Midbrain (tissue), 1 donor: ENCODE measurements at places on chromosomes 6 and 20.

DNA sequence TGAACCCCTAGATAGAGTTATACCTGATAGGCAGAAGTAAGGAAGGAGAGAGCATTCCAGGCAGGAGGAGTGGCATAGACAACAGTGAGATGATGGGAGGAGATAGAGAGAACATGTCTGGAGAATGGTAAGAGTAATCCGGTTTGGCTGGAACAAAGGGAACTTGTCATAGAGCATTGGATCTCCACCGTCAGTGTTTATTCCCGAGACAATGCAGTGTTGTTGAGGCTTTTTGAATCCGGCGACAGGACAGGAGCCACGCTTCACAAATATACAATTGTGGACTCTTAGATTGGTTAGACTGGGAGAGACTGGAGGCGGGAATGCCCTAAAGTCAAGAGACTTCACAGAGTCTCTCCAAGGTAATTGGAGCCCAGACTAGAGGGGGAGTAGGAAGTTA, 119.8 kb downstream of the ANKS1A start:
- DNase-seq = peak; percentile 83

GRCh38 chr6:136969930-136970329, 47.8 kb downstream of the SLC35D3 start:
- DNase-seq = no peak

DNA sequence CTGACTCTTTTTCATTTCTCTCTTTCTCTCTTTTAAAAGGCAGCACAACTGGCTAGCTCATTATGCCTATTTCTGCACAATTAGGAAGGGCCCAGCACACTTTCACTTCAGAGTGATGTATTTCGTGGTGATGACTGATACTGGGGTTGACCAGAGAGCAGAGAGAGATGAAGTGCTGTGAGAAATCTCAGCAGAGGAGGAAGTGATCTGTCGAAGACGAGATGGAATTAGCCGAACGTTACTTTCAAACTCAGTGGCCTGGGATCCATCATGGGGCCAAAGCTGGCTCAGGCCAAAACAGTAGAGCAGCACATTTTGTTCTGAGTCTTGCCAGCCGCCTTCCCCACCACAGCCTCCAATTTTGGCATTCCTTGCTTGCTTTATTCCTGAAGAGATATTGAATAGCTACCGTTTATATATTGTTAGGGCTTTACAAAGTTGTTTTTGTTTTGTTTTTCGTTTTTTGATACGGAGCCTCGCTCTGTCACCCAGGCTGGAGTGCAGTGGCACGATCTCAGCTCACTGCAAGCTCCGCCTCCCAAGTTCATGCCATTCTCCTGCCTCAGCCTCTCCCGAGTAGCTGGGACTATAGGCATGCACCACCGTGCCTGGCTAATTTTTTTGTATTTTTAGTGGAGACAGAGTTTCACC, 213.2 kb upstream of the ECI2 start:
- no peak for DNase-seq

DNA sequence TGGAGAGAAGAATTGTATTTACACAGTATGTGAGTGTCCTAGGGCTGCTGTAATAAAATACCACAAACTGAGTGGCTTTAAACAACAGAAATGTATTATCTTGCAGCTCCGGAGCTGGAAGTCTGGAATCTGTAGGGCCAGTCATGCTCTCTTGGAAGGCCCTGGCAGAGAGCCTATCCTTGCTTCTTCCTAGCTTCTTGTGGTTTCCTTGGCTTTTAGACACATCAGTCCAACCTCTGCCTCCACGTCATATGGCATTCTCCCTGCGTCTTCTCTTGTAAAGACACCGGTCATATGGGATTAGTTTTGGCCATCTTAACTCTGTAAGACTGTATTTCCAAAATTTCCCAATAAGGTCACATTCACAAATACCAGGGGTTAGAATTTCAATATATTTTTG, 10.8 kb downstream of the FNDC1 start:
- no peak for DNase-seq

DNA sequence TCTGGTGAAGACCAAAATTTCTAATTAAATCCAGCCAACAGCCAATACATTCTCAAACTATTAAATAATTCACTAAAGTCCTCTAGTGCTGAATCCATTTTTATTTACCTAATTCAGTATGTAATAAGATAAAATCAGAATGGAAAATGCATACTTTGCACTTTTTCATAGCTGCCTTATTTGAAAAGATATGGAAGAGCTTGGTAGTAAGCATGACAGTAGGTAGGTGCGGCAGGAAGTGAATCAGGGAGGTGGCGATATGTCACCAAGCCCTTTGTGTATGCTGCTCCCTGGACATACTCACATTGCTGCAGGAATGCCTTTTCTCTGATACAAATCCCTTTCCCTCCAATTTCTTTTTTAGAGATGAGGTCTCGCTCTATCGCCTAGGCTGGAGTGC, 10.2 kb upstream of the TGM3 start:
- no peak for DNase-seq

- DNase-seq = no peak
Observed at GRCh38 chr6:139311831-139312230, 20.0 kb upstream of the TXLNB start.

DNA sequence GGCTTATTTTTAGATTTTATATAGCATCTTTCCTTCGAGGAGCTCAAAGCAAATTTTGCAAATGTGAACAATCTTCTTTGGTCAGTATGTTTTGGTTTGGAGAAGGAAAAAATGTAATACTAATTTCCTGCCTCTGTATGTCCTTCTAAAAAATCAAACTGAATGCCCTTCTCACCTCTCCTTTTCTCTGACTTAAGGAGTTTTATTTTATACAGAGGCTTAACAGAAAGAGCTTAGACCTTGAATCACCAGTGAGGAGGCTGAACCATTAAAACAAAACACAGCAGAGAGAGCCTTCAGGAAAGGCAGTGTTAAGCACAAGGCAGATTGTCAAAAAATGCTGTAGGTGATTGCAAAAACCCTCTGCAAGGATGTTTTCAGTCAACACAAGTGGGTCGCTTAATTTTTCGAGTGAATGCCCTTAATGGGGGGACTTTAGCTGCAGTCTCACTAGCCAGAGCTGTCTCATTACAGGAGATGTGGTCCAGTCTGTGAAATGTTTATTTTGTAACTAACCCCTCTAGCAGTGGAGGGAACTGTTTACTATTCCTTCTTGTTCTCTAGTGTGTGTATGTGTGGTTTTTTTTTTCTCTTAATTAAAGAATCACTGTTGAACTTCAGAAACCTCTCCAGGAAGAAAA, 481.3 kb upstream of the CITED2 start:
- DNase-seq = no peak

GRCh38 chr6:136477548-136477947, 72.7 kb downstream of the MAP7 start:
- no peak for DNase-seq

DNA sequence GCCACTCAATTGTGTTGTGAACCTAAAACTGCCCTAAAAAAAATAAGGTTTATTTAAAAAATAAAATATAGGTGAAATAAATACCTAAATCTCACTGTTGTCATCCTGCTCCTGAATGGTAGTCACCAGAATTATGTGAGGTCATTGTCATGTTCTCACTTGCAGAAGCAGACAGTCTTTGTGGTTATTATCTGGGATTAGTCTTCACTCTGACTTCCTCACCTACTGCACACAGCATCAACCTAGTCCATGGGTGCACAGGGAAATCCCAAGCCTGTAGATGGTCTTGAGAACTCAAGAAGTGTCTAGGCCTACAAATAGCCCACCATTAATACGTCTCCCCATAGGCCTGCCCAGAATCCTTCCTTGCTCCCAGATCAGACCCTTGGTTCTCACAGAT, 97.0 kb downstream of the FOXF2 start:
- DNase-seq = no peak
